ENCODE measurements at places on chromosomes 1 and 21. TPM values are rescaled to one million over a fixed set of nuclear protein-coding genes. Genes with fewer than 3 reads are reported as not detected.

GRCh38 chr1:166174108-166174507, 7.3 kb upstream of the FAM78B start:
- no peak for DNase-seq

GRCh38 chr1:22043198-22043769, 9.2 kb upstream of the CDC42 start:
- no peak for DNase-seq

- DNase-seq: peak; percentile 82
These were observed 90.8 kb downstream of the ZP4 start for GRCh38 chr1:237799762-237800474.

The KRTAP21-3 gene
- not detected for polyA plus RNA-seq

DNA sequence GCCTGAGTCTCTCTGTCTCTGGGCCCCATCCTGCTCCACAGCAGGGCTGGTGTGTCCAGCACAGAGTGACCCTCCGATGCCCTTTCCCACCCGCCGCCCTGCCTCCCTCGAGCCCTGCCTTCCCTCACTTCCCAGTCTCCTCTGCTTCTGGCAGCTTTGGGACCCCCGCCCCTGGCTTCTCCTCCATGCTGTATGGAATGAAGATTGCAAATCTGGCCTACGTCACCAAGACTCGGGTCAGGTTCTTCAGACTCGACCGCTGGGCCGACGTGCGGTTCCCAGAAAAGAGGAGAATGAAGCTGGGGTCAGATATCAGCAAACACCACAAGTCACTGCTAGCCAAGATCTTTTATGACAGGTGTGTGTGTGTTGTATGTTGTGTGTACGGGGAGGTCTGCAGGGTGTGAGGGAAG, 14.3 kb downstream of the MOV10 start:
- no peak for DNase-seq

GRCh38 chr21:32878661-32879060, 107.1 kb upstream of the PAXBP1 start:
- DNase-seq: no peak

- DNase-seq: no peak
These were observed 12.2 kb upstream of the DHRS3 start for GRCh38 chr1:12629985-12630760.

DNA sequence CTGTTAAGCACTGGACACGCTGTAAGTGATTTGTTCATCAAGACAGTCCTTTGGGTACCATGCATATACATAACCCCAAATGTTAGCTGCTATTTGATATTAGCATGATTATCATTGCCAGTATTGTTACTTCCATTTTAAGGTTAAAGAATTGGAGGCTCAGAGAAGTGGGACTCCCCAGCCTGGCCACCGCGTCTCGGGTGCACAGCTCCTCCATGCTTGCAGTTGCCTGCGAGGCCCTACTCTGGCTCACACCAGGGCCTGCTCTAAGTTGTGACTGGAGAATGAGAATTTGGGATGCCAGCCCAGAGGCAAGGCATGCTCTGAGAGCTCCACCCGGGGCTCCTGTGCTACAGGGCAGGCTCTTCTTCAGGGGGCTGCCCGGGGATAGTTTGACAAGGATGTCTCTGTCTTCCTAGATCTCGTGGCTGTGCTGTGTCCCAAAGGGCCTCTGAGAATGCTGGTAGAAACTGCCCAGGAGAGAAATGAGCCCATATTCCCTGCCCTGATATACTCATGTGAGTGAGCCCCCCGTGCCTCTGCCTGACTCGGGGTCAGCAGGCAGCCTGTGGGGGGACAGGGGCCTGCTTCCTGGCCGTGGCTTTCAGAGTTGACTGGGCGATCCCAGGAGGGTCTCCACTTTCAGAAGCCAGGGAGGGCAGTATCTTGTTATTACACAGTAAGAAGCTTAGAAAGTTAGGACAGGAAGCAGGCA, 19.4 kb downstream of the PSEN2 start:
- DNase-seq: no peak

DNA sequence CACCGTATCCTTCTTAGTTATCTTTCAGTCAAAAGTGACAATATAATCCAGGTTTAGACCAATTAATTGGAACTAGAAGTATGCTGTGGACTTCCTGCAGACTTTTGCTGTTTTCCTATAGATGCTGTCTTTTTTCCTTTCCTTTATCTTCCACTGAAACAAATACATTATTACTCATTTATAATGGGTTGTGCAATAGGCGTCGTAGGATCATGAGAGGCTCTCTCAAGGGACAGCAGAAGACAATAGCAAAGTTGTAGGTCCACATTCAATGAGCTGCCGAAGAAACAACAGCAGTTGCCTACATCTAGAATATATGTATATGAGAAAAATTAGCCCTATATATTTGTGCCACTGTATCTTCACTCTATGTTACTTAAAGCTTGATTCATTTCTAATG, 371.6 kb downstream of the AMY1C start:
- DNase-seq: no peak

DNA sequence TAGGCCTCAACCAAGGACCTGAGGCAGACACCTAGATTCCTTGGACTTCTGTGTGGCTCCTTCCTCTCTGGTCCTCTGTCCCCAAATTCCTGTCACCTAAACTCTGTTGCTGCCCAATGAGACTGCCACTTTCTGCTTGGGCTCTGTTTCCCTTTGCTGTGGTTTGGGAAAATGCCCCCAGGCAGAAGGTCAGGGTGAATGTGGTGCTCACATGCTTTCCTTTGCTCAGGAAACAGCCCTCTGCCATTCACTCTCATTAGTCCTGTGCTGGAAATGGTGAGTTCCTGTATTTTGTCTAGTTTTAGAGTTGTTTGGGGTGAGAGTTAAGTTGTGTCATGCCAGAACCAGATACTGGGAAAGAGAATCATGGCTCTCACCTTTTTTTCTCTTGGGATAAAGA, 22.7 kb upstream of the SHE start:
- DNase-seq: no peak

The OR2M7 gene
- not detected for polyA plus RNA-seq

- no peak for DNase-seq
These were observed 14.5 kb upstream of the CBR3 start for GRCh38 chr21:36120304-36120888.

DNA sequence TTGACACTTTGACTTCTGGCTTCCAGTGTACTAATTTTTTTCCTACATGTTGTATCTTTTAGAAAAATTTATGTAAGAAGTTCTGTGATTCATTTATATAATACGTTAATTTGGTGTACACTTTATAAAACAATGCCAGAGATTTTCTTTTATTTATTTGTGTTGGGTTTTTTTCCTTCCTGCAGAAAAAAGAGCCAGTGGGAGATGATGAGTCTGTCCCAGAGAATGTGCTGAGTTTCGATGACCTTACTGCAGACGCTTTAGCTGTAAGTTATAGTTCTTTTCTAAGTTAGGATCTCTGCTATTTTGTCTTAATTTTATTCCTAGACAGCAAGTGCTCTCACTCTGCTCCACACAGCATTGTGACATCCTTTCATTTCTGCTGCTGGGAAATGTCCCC, 14.4 kb downstream of the SARS1 start:
- DNase-seq: no peak

GRCh38 chr1:91660708-91661107, 160.1 kb downstream of the CDC7 start:
- no peak for DNase-seq

DNA sequence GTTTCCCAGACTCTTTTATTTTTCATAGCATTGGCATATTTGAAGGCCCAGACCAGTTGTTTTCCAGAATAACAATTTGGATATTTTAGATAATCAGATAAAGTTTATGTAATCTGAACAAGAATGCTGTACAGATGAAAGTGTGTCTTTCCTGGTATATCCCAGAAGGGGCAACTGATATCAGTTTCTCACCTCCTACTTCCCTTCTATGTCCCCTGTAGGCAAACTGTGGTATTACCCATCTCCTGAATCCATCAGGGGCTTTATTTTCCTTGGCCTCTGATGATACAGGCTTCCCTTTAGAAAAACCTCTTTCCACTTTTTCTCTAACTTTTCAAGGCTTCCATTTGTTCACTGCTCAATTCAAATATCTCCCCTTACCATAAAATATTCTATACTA, 87.5 kb upstream of the RGS1 start:
- no peak for DNase-seq

GRCh38 chr21:43851593-43851992, 13.4 kb upstream of the AGPAT3 start:
- DNase-seq: no peak

The ORC1 gene
- polyA plus RNA-seq: 18.9 TPM

GRCh38 chr1:39522661-39523567, 31.5 kb downstream of the BMP8A start:
- no peak for DNase-seq

The C8B gene
- not detected for polyA plus RNA-seq

DNA sequence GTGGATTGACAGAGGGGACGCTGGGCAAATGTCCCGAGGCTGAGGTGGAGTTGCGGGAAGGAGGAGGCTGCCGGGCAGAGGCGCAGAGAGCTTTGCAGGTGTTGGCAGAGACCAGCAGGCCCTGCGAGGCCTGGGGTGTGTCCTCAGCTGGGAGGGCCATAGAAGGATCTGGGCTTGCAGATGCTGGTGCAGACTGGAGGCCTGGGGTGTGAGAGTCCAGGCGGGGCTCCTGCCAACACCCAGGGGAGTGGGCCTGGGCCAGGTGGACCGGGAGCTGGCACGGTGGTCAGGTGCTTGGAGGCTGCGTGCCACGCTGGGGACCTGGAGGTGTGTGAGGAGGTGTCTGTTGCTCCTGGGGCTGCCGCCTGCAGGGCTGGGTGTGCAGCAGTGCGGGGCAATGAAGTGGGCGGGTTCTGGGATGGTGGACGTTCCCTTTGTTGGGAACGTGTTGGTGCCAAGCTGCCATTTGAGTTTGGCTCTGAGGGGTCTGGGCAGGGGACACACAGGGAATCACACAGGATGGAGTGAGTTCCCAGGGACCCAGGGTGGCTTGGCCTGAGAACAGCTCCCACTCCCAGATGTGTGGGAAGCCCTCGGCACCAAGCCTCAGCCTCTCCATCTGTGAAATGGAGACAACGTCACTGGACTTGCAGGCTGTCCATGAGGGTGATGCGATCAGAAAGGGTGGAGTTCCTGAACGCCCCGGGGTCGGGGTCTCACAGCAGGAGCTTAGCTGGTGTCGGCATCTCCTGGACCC, 39.9 kb upstream of the POFUT2 start:
- no peak for DNase-seq

GRCh38 chr1:82901561-82901960, 1097.4 kb downstream of the TTLL7 start:
- no peak for DNase-seq

The KRTAP19-3 gene
- not detected for polyA plus RNA-seq

GRCh38 chr1:90959352-90960206, 62.3 kb downstream of the ZNF644 start:
- no peak for DNase-seq

- no peak for DNase-seq
These were observed 12.9 kb downstream of the DPYD start for GRCh38 chr1:97907886-97908285.

The PAPPA2 gene
- 0.03 TPM for polyA plus RNA-seq

- DNase-seq: no peak
These were observed 5.5 kb upstream of the PTP4A2 start for GRCh38 chr1:31943546-31944184.

DNA sequence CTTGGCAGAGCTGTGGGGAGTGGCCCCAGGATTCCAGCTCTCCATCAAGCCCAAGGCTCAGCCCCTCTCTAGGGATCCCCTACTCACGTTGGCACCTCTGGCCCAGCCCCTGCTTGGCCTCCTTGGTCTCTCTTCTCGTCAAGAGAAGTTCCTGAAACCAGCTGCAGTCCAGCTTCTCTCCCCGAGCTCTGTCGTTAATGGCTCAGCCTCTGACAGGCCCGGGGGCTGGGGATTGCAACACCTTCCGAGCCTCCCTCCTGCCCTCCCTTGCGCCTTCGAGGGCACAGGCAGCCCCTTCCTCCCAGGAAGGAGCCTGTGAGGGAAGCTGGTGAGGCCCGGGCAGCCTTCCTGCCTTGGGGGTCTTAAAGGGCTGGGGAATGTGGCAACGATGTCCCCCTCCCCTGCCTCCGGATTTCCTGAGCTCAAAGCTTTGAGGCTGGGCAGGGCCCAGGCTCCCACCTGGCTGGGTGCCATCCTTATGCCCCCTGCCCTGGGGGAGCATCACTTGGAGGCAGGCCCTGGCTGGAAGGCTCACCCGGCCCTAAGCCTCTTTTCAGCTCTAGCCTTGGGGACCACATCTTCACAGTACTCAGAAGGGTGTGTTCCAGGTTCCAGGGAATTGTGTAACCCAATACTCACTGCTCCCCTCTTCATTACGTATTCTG, at the start of gene CSF3R:
Gene CSF3R, minus strand, starts transcription at position 190 of the 665 bp plus-strand sequence. CDS start 3,417 bp downstream, outside the sequence.
- DNase-seq: no peak

- DNase-seq: no peak
These were observed 99.4 kb downstream of the TEX35 start for GRCh38 chr1:178612261-178612660.

DNA sequence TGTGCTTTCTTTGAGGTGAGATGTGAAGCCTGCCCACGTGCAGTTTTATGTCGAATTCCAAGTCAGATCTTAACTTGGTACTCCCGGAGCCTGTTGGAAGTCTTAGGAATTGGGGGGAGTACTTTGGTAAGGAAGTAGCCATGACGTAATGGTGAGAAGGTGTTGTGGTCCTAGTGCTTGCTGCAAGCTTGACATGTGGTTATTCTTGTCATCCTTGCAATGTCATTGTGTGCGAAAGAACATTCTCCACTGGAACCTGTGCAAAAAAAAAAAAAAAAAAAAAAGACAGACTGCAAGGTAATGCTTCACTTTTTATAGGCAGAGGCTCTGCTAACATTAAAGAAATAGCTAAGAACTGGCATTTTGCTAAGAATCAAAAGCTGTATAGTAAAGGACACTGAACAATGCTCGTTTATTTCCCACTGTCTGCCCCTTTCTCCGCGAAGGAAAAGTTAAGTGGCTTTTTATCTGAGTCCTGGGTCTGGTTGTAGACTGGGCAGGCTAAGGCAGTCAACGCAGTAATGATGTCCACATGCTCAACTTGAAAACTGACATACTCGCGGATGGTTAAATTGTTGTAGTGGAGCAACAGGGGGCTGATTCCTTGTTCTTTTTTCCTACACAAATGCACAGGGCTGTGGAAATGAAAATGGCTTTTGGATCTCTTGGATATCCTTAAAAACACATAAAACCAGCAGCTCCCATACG, 2.1 kb downstream of the KAZN start:
- no peak for DNase-seq

GRCh38 chr1:38098101-38098847, 51.7 kb upstream of the POU3F1 start:
- no peak for DNase-seq

The C1orf52 gene
- polyA plus RNA-seq: 14.8 TPM

Measured in A549 (cell line).